ENCODE measurements at places on chromosomes 5 and 9.
A peak's percentile ranks its signal among the peaks of the same experiment; 100 is the strongest.

DNA sequence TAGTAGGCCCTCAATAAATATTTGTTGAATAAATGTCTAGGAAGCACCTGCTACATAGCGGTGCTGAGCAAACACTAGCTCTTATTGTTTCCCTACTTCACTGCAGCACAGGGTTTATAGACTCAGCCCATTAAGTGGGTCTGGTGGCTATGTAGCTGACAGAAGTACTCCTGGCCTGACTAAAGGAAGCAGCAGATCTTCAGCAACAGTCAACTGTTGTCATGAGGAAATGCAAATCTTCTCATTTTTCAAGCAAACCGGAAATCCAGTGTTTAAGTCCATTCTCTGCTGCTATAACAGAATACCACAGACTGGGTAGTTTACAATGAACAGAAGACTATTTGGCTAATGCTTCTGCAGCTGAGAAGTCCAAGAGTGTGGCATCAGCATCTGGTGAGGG is 2.8 kb upstream of the TEX10 start:
- DNase-seq, result no peak
- no peak overlapping the region for H3K4me3 ChIP-seq
- H3K4me1 ChIP-seq, result peaks cover 20% of the 10 kb centered on the region
- H3K27ac ChIP-seq, result no peak overlapping the region

GRCh38 chr9:72128526-72128925 is 20.7 kb upstream of the GDA start:
- no peaks in the 10 kb centered on the region for H3K36me3 ChIP-seq
- DNase-seq, result peak; percentile 22
- H3K4me1 ChIP-seq, result peaks cover 4% of the 10 kb centered on the region
- peak overlapping the region; percentile 41 for H3K27ac ChIP-seq
- H3K27me3 ChIP-seq, result no peaks in the 10 kb centered on the region

- no peak for DNase-seq
- H3K27ac ChIP-seq, result no peak overlapping the region
- H3K4me1 ChIP-seq, result no peaks in the 10 kb centered on the region
- no peaks in the 10 kb centered on the region for H3K27me3 ChIP-seq
- H3K4me3 ChIP-seq, result no peak overlapping the region
Observed at GRCh38 chr9:4066120-4066519, 233.7 kb downstream of the GLIS3 start.

DNA sequence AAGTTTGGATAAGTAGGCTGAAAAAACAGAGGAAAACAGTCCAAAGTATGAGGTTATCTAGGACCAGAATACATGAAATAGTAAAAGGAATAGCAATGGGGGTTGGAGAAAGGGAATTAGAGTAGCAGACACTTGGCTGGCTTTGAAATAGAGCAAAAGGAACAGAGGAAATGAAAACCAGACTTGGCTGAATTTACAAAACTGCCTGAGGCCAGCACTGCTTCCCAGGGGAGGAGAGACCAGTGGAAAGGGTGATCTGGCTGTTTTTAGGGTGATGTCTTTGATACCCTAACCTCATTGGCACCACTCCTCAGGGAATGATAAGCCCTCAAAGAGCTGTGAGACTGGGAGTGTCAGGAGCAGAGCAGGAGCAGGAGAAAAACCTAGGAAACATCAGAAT is 413.4 kb upstream of the SLC30A5 start:
- H3K27ac ChIP-seq, result no peak overlapping the region
- no peaks in the 10 kb centered on the region for H3K4me1 ChIP-seq
- DNase-seq, result no peak
- no peak overlapping the region for H3K4me3 ChIP-seq

- H3K36me3 ChIP-seq, result no peaks in the 10 kb centered on the region
- DNase-seq, result no peak
- H3K27me3 ChIP-seq, result no peaks in the 10 kb centered on the region
- H3K4me3 ChIP-seq, result no peak overlapping the region
Observed at GRCh38 chr5:76274571-76274970, 128.5 kb upstream of the IQGAP2 start.

DNA sequence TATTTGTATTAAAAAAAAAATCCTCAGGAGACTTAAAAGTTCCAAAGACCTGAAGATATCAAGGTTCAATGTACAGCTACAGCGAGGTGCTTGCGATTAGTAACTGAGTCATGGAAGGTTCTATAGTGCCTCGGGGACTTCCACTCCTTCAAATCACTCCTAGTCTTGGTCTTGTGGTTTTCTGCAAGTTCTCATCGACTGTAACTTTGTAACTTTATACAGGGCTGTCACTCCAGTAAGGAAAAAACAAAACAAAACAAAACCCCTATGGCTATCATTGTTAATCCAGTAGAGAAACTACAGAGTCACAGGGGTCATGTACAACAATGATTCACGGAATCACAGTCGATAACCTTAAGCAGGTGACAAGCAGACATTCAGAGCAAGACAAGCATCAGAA is 39.8 kb upstream of the SELENOP start:
- H3K4me1 ChIP-seq, result no peaks in the 10 kb centered on the region
- H3K27me3 ChIP-seq, result no peaks in the 10 kb centered on the region
- no peak for DNase-seq
- no peaks in the 10 kb centered on the region for H3K36me3 ChIP-seq
- H3K4me3 ChIP-seq, result no peak overlapping the region
- H3K27ac ChIP-seq, result no peak overlapping the region

DNA sequence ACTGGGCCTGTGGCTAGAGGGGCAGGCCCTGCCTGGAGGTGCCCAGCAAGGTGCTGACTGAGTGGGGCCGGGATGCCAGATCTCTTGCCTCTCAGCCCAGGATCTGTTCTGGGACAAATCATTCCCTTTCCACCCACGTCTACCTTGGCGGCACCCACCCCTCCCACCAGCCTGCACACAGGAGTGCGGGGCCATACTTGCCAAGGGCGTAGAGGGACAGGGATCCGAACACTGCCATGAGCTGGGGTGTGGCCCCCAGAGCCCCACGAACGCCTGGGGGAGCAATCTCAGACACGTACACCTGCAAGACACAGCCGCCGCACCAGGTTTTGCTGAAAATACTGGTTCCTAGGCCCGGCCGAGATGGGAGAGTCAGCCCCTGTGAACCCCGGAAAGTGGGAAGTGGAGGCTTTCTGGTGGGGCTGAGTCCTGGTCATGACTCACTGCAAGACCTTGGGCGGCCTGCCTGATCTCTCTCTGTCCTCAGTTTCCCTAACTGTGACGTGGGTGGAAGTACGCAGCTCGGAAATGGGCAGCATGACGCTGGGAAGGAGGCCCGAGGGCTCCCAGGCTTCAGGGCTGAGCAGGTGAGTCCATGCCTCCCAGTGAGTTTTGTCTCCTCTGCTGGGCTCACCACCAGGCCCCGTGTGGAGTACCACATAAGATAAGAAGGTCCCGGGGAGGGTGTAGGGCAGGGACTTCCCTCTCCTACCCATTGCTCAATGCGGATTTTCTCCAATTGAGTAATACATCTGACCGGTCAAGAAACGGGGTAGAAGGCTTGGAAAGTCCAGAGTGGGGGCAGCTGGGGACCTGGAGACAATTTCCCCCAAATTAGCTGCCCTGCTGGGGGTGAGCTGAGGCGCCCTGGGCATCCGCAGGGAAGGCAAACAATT is 2.6 kb downstream of the SLC2A6 start:
- DNase-seq, result no peak
- no peaks in the 10 kb centered on the region for H3K36me3 ChIP-seq
- no peak overlapping the region for H3K27ac ChIP-seq
- H3K4me1 ChIP-seq, result peaks cover 27% of the 10 kb centered on the region

GRCh38 chr9:70392850-70393249 is 21.6 kb downstream of the KLF9 start:
- H3K27me3 ChIP-seq, result no peaks in the 10 kb centered on the region
- H3K4me3 ChIP-seq, result no peak overlapping the region
- H3K4me1 ChIP-seq, result peaks cover 33% of the 10 kb centered on the region
- DNase-seq, result no peak
- no peaks in the 10 kb centered on the region for H3K36me3 ChIP-seq
- peak overlapping the region; percentile 66 for H3K27ac ChIP-seq

GRCh38 chr5:91343916-91344315 is 39.2 kb downstream of the ARRDC3 start:
- DNase-seq, result no peak
- H3K36me3 ChIP-seq, result no peaks in the 10 kb centered on the region
- H3K4me1 ChIP-seq, result no peaks in the 10 kb centered on the region
- H3K27ac ChIP-seq, result no peak overlapping the region

GRCh38 chr9:112013266-112013665 is 116.7 kb downstream of the UGCG start:
- H3K4me1 ChIP-seq, result peaks cover 37% of the 10 kb centered on the region
- no peak overlapping the region for H3K4me3 ChIP-seq
- no peaks in the 10 kb centered on the region for H3K27me3 ChIP-seq
- H3K27ac ChIP-seq, result peak overlapping the region; percentile 83
- no peak for DNase-seq

DNA sequence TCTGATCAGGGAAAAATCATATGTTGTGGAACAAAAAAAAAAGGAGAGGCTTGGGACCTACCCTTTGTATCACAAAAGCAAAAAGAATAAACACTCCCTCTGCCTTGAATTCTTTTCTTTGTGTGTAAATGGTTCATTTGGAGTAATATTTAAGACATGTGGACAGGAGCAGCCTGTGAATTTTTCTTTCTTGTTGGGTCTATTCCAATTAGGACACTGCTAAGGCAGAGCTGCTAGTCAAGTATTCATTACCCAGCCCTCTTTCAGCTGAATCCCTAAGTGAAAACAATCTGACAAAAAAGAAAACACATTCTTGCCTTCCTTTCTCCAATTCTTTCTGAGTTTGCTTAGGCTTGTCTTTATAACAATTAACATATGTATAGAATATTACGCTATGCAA is 330.0 kb downstream of the EBF1 start:
- H3K4me3 ChIP-seq, result no peak overlapping the region
- H3K36me3 ChIP-seq, result no peaks in the 10 kb centered on the region
- H3K27ac ChIP-seq, result peak overlapping the region; percentile 12
- DNase-seq, result no peak

- H3K4me1 ChIP-seq, result no peaks in the 10 kb centered on the region
Observed at GRCh38 chr5:7759257-7759871, 91.6 kb downstream of the CFAP90 start.

DNA sequence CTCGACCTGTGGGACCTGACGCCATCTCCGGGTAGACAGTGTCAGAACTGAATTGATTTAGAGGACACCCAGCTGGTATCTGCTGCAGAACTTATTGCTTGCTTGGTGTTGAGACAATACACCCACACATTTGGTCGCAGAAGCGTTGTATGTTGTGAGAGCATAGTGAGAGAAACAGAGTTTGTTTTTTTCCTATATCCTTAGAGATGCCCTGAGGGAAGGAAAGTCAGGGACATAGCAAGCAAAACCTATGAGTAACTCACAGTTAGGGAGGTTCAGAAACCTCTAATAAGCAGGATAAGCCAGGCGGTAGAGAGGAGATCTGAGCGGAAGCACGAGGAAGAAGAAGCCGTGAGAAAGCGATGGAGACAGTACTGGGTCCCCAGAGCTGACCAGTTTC is 59.8 kb downstream of the PTCD2 start:
- no peak for DNase-seq
- H3K4me1 ChIP-seq, result no peaks in the 10 kb centered on the region
- H3K27me3 ChIP-seq, result no peaks in the 10 kb centered on the region
- H3K4me3 ChIP-seq, result no peak overlapping the region
- no peaks in the 10 kb centered on the region for H3K36me3 ChIP-seq

DNA sequence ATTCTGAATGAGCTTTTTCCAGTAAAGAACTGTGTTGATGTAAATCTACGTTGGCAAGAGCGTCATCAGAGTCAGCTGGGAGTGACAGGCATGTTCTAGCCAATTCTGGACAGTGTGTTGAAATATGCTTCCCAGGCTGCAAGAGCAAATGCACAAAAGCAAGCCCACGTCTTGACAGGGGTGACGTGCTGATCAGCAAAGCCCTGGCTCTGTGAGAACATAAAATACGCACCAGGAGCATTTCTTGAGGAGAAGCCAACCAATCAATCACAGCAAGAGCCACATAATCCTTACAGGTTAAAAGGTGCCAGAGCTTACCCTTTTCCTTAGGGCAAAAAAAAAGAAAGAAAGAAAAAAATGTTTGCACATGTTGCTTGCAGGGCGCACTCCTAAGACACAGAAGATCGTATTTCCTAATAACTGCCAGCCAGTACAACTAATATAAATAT is 148.1 kb downstream of the PDE4D start:
- peak overlapping the region; percentile 65 for H3K27ac ChIP-seq
- no peak overlapping the region for H3K4me3 ChIP-seq
- H3K36me3 ChIP-seq, result no peaks in the 10 kb centered on the region
- H3K4me1 ChIP-seq, result peaks cover 9% of the 10 kb centered on the region

DNA sequence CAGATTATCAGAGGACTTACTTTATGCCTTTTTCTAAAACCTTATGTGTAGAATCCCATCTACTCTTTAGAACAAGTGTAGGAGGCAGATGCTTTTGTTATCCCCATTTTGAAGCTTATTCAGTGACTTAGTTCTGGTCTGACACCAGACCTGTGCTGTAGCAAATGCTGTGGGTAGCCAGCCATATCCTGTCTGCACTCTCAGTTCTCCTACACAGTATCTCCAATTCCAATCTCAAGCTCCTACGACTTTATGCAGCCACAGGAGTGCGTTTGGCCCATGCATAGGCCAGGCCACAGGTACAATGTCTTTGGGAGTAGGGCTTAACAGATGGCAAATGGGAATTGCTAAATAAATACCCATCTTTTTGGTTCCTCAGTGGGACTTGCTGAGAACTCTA is 292.6 kb downstream of the MCTP1 start:
- no peak overlapping the region for H3K4me3 ChIP-seq
- H3K36me3 ChIP-seq, result no peaks in the 10 kb centered on the region
- H3K27ac ChIP-seq, result no peak overlapping the region

GRCh38 chr9:91426123-91426745 is 2.6 kb upstream of the NFIL3 start:
- peak overlapping the region; percentile 100 for H3K27ac ChIP-seq
- no peak overlapping the region for H3K4me3 ChIP-seq
- peaks cover 2% of the 10 kb centered on the region for H3K27me3 ChIP-seq
- H3K36me3 ChIP-seq, result no peaks in the 10 kb centered on the region

DNA sequence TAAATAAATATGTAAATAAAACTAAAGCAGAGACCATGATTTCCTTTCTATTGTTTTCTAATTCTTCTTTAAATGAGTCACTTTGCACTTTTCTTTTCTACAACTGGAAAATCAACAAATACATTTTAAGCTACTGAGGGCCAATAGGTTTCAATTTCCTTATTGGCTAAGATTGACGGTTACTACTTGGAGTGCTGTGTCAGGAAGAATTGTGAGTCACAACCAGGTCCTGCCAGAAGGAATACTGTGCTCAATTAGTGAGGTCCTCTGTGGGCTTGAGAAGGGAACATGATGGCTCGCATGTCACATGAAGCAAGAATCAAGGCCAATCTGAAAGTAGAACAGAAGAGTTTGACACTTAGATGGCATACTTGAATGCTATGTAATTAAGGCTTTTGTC is 110.8 kb downstream of the HMHB1 start:
- no peak overlapping the region for H3K27ac ChIP-seq
- H3K27me3 ChIP-seq, result no peaks in the 10 kb centered on the region
- no peaks in the 10 kb centered on the region for H3K36me3 ChIP-seq
- no peak for DNase-seq

Data from transverse colon (tissue), 4 donors.